ENCODE measurements at places on chromosomes 5 and 9. TPM values are rescaled to one million over a fixed set of nuclear protein-coding genes. Genes with fewer than 3 reads are reported as not detected.

The CDHR2 gene
- 0.64 TPM for total RNA-seq

The GFI1B gene
- not detected for total RNA-seq

The LCN12 gene
- 2.1 TPM for total RNA-seq

The PCDHA11 gene
- total RNA-seq = not detected

DNA sequence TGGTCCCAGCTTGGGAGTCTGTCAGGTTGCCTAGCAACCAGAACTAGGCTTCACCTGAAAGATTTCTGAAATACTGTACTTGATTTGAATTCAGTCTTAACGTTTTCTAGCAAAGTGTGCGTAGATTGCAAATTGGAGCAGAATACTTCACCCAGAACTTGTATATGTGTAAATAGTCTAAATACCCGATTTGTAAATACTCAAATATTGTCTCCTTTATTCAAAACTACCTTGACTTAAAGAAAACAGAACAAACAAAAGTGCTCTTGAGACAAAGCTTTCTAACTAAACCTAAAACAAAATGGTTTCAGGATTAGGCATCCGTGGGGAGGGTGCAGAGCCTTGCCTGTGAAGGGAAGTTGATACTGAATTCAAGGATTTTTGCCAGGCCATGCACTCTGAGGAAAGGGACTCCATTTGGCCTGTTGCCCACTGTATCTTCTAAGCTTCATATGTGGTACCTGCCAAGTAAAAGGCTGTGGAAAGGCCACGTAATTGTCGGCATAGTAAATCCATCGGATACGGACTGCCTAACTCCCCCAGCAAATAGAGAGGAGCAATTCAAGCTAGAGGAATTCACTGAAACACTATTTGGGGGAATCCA lies 744 bp upstream of the HMGCS1 start:
- DNase-seq = no peak

GRCh38 chr5:39750661-39751060 lies 325.9 kb upstream of the DAB2 start:
- DNase-seq = no peak

DNA sequence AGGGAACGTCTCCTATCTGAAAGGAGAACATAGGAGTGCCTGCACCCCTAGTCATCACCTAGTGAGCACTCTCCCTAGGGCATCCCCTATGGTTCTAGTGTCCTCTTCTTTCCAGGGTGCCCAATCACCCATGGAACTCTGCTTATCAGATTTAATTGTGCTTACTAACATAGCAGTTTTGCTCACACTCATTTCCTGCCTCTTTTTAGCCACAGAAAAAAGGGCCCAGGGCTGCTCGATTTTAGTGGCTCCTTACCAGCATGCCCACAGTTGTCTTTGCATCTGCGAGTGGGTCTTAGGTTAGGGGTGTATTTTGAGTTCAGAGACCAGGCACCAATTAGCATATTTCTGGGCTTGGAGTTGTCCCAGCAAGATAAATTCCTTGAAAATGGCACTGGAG lies 1110.2 kb downstream of the TAF11L14 start:
- DNase-seq = no peak

DNA sequence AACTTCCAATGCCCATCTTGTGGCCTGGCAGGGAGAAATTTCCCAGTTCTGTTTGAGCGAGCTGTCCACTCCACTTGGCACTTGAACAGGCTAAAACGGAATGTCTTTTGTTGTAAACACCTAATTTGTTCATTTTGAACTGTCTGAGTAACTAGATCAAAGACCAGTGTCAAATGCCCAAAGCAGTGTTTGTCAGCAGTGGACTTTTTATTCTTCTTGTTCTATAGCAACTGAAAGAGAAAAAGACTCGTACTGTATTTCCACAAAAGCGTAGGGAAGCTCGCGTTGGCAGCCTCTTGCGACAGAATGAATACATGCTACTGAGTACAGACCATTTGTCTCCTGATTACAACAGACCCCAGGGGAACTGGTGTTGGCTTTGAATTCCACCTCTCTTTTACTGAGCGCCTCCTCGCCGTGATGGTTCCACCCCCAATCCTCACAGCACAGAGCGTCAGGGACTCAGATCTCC lies 601.8 kb upstream of the ZNF608 start:
- no peak for DNase-seq

- no peak for DNase-seq
Measured at GRCh38 chr5:59760785-59761348, 132.7 kb downstream of the PDE4D start.

- no peak for DNase-seq
Measured at GRCh38 chr5:154714266-154714986, 40.8 kb upstream of the LARP1 start.
